ENCODE measurements at places on chromosomes 12 and 14. TPM values are rescaled to one million over a fixed set of nuclear protein-coding genes. Genes with fewer than 3 reads are reported as not detected.
A peak's percentile ranks its signal among the peaks of the same experiment; 100 is the strongest.

DNA sequence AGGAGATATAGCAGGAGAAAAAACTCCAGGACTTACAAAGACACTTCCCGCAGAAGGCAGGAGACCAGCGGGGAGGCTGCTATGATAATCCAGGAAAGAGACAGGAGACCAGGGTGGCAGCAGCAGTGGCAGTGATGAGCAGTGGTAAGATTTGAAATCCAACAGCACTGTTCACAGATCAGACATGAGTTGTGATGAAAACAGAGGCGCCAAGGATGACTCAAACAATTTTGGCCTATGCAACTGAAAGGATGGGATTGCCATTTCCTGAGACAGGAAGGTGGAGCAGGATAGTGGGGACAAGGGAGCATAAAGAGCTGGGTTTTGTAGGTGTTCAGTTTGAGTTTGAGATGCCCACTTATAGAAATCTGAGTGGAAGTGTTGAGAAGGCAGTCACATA, 108.6 kb upstream of the DYRK2 start:
- no peaks in the 10 kb centered on the region for H3K36me3 ChIP-seq
- DNase-seq: no peak
- no peak overlapping the region for H3K4me3 ChIP-seq
- peaks cover 46% of the 10 kb centered on the region for H3K4me1 ChIP-seq
- H3K27ac ChIP-seq: no peak overlapping the region

ACSM4 gene
- total RNA-seq: not detected

KIF5A gene
- total RNA-seq: 1.5 TPM

DNA sequence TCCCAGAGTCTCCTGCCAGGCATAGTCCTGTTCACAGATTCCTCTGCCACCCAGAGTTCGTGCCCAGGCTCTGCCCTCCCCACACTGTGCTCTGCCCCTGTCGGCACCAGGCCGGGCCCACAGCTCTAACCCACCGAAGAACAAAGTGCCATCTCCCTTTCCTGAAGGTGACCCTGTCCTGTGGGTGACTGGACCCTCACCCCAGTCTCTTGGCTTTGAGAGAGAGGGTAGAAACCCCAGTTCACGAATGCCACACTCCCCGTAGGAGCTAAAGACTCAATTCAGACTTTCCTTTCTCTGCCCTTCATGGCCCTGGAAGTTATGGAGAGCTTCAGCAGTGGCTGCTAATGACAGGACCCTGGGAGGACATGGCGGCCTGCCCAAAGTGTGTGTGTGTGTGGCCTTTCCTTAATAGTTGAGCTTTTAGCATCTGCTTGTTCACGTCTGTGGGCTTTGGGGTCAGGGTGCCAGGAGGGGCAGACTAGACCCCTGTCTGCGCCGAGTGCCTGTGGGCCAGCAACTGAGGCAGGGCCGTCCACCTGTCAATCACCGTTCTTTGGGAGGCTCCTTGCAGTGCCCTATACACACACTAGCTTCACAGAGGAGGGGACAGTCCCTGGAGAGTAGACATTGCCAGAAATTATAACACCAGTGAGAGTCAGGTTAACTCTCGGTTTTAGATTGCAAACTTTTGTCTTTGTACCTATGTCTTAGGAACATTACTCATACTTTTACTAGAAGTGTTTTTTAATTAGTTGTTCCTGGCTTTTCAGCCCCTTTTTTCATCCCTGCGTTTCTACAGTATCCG, 84.6 kb upstream of the DYNC1H1 start:
- peaks cover 32% of the 10 kb centered on the region for H3K4me1 ChIP-seq
- no peaks in the 10 kb centered on the region for H3K27me3 ChIP-seq
- H3K4me3 ChIP-seq: no peak overlapping the region
- no peaks in the 10 kb centered on the region for H3K36me3 ChIP-seq
- peak overlapping the region; percentile 77 for H3K27ac ChIP-seq

DNA sequence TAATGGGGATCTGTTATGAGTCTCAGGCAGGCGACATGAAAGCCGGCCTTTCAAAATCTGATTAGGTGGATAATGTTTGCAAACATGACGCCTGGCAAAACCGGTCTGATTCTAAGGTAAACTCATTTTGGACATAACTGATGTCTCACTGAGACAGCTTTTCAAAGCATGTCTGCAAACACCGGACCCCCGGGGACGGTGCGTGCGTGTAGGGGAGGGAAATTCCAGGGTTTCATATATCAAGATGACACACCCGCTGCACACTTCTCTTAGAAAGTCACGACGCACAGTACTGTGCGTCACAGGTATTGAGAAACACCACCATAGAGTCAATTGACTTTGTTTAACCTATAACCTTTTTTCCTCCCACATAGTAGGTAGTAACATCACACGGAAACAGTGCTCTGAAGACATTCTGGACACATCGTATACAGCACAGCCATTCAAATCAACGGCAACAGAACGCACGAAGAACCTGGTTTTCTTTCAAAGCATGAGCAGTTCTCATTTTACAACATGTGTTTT, 43.9 kb upstream of the TESC start:
- H3K4me1 ChIP-seq: no peaks in the 10 kb centered on the region
- no peak overlapping the region for H3K4me3 ChIP-seq
- DNase-seq: no peak
- no peaks in the 10 kb centered on the region for H3K27me3 ChIP-seq

DNA sequence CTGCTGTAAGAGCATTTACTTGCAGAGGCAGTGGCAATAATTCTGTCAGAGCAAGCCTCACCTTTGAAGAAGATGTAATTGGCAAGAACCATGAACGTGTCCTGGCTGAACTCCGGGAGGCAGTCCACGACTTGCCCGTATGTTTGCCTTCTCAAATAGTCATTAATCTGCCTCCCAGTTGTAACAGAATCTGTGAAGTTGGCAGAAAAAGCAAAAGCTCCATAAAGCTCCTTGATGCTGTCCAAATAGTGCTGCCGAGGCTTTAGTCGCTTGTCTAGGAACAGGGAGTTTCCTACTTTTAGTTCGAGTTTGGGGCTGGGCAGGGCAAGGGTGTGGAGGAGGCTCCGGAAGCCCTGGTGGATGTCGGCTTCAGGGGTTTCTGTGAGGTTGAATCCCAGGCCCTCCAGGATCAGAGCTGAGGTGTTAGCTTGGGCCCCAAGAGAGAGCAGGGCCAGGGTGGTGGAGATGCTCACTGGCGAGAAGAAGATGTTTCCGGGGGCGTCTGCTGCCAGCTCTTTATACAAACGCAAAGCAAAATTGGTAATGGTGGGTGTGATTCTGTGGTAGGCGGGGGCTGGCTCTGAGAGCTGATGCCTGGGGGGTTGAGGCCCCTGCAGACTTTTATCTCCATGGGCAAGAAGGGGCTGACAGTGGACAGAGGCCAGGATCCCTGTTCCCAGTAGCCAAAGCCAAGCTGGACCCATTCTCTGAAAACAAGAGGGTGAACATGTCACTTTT, 4.4 kb downstream of the SERPINA11 start:
- H3K4me1 ChIP-seq: no peaks in the 10 kb centered on the region
- no peak overlapping the region for H3K4me3 ChIP-seq
- H3K27ac ChIP-seq: no peak overlapping the region
- DNase-seq: no peak
- peaks cover 17% of the 10 kb centered on the region for H3K27me3 ChIP-seq

Measured in naive thymus-derived CD8-positive, alpha-beta T cell (primary cell).